ENCODE measurements at places on chromosomes 6 and 20.
A peak's percentile ranks its signal among the peaks of the same experiment; 100 is the strongest.

- no peak for DNase-seq
Observed at GRCh38 chr6:162612613-162613012, 115.0 kb downstream of the PRKN start.

GRCh38 chr6:167146135-167146534 lies 11.6 kb downstream of the GPR31 start:
- DNase-seq: no peak

DNA sequence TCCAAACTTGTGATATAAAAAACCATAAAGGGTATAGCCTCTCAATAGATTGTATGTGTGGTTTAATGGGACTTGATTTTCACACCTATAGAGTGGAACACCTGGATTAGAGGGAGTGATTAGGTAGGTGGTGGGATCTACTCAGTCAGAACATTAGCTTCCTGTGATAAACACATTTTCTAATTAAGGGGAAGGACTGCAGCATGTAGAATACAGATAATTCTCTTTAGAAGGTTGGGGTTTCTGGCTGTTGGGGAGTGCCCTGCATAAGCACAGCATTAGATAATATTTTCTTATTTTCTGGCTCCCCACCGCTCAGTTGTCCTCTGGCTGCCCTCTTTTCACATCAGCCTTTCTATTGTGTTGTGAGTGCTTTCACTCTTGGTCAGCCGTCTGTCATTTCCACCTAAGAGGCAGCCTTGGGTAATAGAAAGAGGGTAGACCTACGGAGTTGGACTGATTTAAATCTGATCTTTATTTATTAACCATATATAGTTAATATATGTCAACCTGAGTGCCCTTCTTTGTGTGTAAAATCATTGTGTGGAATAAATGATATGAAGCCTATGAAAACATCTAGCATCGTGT lies 8.0 kb downstream of the CSE1L start:
- DNase-seq: no peak

DNA sequence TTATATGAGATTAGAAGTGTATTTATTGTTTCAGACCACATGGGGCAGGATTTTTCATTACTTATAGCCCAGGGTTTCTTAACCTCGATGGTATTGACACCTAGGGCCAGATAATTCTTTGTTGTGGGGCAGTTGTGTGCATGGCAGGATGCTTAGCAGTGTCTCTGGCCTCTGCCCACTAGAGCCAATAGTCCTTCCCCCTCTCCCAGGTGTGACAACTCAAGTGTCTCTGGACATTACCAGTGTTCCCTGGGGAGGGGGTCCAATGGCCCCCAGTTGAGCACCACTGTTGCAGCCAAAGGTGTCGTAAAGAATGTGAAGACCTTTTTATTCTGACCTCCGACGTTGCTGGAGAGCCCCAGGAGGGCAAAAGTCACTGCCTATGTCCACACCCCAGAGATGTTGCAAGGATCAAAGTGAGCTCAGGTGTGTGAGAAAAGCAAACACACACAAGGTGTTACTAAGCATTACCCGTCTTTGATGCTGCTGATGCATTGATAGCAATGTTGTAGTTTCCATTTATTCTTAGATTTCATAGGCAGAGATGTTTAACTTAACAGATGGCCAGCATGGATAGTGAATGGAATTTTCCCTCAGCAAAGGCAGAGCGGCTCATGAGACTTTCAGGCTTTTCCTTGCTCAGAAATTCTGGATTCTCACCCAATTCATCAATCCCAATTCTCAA lies 22.2 kb downstream of the BANF2 start:
- DNase-seq: no peak

DNA sequence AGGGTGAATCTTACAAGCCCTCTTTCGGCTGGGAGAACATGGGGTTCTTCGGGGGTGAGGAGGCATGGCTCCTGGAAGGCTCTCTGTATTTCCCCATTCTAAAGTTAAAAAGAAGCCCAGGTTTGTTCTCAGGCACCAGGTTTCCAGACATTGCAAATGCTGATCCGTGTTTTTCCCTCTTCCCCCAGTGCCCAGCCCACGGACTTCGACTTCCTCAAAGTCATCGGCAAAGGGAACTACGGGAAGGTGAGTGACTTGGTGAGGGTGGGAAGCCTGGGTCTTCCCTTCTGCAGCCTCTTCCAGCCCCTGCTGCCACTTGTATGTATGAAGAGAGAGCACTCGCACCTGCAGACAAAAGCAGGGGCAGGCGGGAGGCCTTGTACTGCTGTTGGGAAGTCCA lies 8.7 kb downstream of the SGK2 start:
- DNase-seq: no peak

GRCh38 chr6:135310291-135310690 lies 129.2 kb downstream of the MYB start:
- DNase-seq: no peak

- no peak for DNase-seq
Observed at GRCh38 chr6:116008470-116009243, 52.0 kb downstream of the FRK start.

DNA sequence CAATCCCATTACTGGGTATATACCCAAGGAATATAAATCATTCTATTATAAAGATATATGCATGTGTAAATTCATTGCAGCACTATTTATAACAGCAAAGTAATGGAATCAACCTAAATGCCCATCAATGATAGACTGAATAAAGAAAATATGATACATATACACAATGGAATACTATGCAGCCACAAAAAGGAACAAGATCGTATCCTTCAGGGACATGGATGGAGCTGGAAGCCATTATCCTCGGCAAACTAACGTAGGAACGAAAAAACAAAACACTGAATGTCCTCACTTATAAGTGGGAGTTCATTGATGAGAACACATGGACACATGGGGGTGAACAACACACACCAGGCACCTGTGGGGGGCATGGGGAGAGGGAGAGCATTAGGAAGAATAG lies 156.7 kb downstream of the RNGTT start:
- no peak for DNase-seq

DNA sequence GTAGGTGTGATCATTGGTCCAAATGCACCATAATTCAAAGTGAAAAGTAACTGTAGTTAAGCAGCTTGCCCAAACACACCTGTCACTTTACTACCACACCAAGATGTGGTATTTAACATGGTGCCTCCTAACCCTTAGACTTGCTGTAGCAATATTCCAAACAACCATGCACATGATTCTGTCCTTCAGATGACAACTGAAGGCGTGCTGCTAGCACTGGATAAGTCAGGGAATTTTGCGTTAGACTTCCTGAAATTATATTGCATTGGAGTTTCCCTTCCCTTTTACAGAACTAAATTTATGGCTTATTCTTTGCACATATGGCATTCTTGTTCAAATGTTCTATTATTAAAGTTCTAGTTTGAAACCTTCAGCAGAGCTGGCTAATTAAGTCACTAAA lies 106.2 kb downstream of the ARHGAP18 start:
- DNase-seq: no peak

DNA sequence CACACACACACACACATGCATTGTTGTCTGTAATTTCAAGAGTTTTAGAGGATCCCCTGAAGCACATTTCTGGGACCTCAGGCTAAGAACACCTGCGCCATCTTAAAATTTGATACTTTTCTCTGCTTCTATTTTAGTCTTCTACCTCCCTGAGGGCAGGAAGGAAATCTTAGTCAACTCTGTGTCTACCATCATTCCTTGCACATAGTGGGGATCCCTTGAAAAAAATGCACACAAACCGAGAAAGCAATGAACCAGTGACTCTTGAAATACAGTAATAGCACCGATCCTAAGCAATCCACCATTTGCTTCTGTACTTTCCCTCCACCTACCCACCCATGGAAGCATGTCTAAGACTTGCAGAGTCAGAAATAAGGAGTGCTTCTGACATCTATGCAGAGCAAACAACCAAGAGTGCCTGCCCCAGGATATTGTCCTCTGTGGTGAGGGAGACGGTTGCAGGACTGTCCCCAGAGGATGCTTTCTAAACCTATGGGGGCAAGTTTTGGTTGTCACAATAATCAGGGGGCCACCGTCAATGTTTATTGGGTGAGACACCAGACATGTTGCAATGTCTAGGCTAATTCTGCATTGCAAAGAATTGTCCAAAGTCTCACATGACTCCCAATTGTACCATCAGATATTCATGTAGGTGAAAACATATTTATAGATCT lies 208.0 kb upstream of the TAB2 start:
- no peak for DNase-seq

DNA sequence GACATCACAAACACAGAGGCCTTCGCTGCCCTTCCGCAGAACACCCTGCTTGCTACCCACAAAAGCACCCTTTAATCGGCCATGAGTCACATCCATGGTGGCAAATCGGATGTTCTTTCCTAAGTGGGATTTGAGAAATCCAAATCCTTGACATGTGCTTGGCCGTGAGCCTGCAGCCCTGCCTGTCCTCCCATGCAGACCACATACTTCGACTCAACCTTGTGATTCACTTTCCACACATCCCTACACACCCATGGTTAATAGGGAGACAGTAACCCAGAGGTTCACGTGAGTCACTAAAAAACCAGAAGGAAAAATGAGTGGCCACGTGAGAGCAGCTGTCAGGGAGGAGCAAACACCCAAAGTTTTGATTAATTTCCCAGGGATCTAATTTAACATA lies 19.4 kb downstream of the RAMACL start:
- DNase-seq: peak; percentile 74

GRCh38 chr6:158803733-158804143 lies 15.4 kb downstream of the EZR start:
- DNase-seq: no peak

GRCh38 chr6:45965792-45966191 lies 49.9 kb downstream of the CLIC5 start:
- no peak for DNase-seq

DNA sequence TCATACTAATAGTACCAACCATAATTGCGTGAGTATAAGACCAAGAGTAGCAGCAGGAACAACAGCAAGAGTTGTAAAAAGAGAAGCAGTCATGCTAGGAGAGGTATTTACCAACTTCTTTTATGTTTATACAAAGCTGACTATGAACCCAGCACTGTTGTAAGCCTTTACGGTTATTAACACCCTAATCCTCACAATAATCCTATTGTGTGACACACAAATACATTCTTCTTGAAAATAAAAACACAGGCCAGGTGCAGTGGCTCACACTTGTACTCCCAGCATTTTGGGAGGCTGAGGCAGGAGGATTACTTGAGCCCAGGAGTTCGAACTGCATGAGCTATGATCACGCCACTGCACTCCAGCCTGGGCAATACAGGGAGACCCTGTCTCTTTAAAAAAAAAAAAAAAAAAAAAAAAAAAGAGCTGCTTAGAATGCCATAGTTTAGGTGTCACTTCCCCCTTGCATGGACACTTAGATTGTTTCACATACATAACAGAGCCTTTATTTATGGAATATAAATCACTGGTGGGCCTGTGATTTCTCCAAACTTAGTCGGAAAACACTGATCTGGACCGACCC lies 20.2 kb downstream of the HCK start:
- DNase-seq: no peak

DNA sequence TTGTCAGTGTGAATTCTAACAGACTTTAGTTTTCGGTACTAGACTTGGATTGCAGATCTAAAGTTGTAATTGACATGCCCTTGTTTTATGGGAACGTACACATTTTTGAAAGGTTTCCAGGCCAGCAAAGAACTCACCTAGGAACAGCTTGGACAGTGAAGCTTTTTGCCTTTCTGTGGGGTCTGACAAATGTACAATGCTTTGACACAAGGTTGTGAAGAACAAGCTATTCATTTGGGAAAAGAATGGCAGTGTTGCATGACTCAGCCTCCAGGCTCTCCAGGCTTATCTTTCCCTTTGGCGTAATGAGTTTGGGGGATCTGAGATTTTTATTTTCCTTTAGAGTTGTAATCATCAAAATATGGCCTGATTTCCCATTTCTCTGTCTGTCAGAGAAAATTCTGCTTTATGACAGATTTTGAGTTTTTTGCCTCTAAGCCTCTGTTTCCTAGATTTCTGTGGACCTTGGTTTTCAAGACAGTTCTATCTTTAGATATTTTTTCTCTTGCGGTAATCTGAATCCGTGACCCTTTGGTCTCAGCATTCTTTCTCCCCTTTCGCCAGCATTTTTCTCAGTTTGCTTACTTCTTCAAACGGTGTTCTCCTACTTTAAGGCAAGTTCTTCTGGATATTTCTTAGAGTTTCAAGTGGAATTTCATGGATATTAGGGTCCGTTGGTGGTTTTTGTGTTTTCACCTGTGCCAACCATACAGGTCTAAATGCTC lies 221.0 kb downstream of the ADGB start:
- DNase-seq: no peak

DNA sequence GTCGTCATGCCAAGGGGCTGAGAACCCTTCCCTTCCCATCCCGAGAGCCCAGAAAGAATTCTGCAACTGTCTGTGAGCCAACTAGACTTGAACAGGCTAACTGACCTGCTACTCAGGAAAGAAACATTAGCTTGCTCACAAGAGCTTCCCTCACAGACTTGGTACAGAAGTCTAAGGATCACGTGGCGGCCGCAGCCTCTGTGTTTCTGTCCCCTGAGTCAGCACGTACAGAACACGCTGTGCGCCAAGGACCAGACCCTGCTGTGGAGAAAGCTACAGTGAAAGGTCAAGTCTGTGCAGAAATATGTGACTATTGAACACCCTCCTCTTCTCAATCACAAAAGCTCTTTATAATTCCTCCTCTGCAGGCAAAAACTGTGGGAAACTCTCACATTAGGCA lies 151.3 kb upstream of the QKI start:
- no peak for DNase-seq

- DNase-seq: no peak
Observed at GRCh38 chr6:75579951-75580350, 21.7 kb upstream of the SENP6 start.

GRCh38 chr6:51855310-51856082 lies 231.9 kb downstream of the PKHD1 start:
- no peak for DNase-seq

GRCh38 chr6:170280689-170281045 lies 10.2 kb downstream of the DLL1 start:
- DNase-seq: peak; percentile 59

- no peak for DNase-seq
Observed at GRCh38 chr6:164911151-164911550, 398.3 kb downstream of the C6orf118 start.

- no peak for DNase-seq
Observed at GRCh38 chr20:57698867-57699275, 10.9 kb downstream of the PMEPA1 start.

GRCh38 chr20:1033751-1034414 lies 31.8 kb upstream of the RSPO4 start:
- DNase-seq: no peak

- DNase-seq: no peak
Observed at GRCh38 chr6:30901436-30901835, 6.6 kb upstream of the GTF2H4 start.

All from mesenteric fat pad (tissue), 1 donor.